IMR-90 (cell line): ENCODE measurements at places on chromosomes 7 and 10.

DNA sequence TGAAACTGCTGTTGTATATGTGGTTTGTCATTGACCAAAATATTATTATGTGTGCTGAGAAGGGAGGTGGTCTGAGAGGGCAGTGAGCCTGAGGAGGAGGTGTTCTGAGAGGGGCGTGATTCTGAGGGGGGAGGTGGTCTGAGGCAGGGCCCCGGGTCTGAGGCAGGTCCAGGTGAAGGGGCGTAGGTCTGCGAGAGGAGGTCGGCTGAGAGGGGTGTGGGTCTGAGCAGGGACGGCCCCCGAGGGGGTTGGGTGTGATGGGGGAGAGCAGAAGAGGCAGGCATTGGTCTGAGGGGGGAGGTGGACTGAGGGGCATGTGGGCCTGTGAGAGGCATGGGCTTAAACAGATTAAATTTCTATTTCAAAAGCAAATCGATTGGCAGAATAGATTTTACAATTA, 32.4 kb downstream of the AKR1C4 start:
- no peak for DNase-seq

DNA sequence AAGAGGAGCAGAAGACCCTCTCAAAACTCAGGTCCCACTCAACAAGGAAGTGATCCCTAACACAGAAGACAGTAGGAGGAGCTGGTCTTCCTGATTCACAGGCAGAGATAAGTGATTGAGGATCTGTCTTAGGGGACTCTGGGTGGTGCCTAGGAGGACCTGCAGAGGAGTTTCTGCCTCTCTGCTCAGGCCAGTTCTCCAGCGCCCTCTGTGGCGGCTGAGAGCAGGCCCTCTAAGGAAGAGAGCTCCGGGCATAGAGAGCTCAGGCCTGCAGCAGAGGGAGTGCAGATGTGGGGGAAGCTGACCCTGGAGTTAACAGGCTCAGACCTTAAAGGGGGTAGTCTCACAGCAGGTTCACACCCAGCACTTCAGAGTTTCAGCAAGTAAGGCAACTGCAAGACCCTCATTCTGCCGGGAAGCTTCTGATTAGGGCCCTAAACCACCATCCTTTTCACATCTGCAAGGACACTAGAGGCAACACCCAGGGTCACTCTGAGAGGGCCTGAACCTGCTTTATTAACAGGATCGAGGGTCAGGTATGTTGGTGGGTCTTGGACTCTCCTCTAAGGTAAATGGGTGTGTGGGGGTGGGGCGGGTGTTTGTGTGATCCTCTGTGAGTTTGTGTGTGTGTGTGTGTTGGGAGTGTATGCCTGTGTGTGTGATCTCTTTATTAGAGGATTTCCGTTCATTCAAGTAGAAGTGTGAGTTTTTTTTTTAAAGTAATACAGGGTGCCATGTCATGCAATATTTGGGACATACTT, 57.6 kb upstream of the TARP start:
- DNase-seq, result no peak

DNA sequence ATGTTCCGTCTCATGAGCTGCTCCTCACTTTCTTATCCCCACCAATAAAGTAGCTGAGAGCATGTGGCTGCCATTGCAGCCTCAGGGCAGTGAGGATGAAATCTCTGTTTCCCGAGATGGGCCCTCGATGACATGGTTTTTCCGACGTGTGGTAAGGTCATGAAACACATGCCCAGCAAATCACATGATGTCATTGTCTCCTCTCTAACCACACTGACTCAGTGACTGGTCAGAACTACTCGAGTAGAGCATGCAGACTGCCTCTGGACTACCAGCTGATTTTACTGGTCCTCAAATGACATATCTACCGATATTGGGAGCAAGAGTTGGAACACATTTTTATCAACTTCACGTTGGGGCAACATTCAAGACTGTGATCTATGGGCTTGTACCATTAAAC, 786.1 kb downstream of the CNTNAP2 start:
- DNase-seq, result no peak

GRCh38 chr7:136009488-136010079, 32.4 kb upstream of the MTPN start:
- DNase-seq, result peak; percentile 58

DNA sequence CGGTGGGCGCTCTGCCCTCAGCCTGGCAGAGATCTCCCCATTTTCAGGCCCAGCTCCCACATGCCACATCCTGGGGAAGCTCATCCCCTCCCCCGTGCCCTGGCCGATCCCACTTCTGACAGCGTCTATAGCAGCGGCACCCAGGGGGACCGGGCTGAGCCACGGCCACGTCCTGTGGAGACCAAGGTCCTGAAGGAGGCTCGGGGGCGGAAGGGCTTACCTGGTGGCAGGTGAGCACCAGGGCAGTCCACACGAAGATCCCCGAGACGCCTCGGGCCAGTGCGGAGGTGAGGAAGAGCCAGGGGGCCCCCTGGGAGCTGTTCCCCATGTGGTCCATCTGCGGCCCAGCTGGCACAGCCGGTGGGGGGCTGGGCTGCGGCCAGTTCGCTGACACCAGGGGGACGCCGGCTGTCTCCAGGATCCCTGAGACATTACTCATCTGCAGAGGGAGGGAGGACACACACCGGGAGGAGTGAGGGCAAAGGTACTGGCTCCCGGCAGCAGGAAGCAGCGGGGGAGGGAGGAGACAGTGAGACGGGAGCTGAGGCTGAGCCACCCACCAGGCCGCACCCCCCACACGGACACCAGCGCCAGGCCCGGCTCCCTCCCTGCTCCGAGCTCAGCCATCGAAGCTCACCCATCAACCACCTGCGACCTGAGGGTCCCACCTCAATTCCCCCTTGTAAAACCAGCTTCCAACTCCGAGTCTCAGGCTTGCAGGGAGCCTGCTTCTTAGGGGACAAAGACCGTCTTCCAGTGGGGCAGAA, 776 bp downstream of the TMEM184A start:
- peak; percentile 89 for DNase-seq

DNA sequence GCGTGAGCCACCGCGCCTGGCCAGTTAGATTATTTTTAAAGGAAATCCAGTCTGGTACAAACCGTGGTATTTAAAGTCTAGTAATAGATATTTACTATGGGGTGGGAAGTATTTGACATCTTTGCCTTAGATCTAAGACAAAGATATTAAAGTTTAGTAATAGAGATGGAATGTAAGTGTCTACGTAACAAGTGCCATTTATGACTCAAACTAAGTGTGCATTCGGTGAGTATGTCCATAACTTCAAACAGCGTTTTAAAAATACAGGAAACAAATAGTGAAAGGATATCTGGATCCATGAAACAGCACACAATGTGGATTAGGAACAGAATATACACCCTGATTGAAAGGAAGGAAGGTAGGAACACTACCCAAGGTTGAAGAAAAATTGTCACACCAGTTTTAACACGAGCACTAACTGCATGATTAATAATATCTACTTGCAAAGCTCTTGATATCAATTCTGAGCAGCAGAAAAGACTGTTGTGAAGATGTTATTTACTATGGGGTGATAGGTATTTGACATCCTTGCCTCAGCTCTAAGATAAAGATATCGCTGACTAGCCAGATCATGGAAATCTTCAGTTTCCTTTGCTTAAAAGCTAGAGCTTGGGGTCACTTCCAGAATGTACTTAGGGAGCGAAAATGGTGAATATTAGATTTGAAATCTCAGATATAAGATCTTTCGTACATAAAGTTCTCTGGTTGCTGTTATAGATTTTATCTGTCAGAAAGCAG, 48.7 kb downstream of the EPC1 start:
- DNase-seq, result peak; percentile 93

GRCh38 chr7:6385909-6386560, 61.7 kb downstream of the DAGLB start:
- no peak for DNase-seq

GRCh38 chr10:47063858-47064257, 152.6 kb downstream of the PTPN20 start:
- DNase-seq, result no peak

DNA sequence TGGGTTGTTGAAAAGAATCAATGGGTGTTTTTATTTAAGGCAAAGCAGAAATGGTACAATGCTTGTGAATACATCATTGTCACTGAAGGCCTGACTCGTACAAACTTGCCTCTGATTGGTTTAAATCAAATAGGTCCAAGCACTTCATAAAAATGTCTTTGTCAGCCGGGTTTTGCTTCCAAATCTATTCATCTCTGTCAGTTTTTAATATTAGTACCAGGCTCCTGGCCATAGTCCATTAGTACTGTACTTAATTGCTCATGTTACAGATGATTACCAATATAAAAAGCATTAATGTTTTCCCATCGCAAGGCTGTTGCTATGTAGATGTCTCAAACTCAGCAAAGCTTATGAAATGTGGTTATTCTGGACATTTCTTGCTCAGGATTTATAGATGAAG, 171.9 kb downstream of the ARID5B start:
- DNase-seq, result no peak

- peak; percentile 33 for DNase-seq
Observed at GRCh38 chr7:111753968-111754367, 191.7 kb upstream of the IMMP2L start.

DNA sequence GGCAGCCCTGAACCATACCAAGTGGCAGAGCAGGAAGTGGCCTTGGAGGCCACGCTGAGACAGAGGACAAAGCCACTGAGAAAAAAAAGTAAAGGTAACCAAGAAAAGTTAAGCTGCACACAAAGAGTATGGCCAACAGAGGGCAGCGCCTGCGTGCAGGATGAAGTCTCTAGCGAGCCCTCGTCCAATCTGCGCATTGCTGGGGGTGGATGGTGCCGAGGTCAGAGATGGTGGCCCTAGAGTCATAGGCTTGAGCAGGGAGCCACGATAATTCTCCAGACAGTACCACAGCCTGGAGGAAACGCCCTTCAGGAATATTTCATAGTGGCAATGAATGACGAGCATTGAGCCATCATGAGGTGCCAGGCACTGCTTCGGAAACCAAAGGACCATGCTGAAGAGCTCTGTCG, 9.7 kb downstream of the ATP6V0E2 start:
- DNase-seq, result peak; percentile 51

DNA sequence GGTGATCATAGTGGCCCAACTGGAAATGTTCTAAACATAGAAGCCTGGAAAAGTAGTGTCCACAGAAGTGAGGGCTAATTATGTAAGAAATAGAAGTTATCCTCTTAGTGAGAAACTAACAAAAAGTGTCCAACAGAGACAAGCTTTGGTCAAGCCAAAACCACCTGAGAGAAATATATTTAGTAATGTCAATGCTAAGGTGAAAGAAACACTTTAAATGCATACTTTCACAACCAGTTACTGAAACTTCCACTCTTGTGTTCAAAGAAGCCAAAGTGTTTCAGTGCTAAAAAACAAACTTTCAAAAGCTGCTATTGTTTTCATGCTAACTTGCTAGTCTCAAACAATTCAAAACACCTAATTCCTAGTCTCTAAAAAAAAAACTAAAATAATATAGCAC, 18.1 kb downstream of the RAB11FIP2 start:
- no peak for DNase-seq

- no peak for DNase-seq
Observed at GRCh38 chr7:131899271-131900030, 343.0 kb upstream of the PODXL start.

DNA sequence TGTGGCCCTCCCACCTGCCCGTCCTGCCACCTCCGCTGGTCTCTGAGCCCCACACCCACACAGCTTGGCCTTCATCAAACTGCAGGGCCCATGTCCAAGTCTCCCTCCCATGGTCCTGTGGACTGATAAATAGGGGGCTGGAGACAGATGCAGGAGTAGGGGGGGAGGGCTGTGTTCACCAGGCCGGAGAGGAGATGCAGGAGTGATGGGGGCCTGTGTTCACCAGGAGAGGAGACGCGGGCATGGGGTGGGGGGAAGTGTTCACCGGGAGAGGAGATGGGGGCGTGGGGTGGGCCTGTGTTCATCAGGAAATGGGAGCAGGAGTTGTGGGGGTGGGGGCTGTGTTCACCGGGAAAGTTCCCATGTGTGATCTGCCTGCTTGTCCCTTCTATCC, 37.0 kb downstream of the JAKMIP3 start:
- no peak for DNase-seq

DNA sequence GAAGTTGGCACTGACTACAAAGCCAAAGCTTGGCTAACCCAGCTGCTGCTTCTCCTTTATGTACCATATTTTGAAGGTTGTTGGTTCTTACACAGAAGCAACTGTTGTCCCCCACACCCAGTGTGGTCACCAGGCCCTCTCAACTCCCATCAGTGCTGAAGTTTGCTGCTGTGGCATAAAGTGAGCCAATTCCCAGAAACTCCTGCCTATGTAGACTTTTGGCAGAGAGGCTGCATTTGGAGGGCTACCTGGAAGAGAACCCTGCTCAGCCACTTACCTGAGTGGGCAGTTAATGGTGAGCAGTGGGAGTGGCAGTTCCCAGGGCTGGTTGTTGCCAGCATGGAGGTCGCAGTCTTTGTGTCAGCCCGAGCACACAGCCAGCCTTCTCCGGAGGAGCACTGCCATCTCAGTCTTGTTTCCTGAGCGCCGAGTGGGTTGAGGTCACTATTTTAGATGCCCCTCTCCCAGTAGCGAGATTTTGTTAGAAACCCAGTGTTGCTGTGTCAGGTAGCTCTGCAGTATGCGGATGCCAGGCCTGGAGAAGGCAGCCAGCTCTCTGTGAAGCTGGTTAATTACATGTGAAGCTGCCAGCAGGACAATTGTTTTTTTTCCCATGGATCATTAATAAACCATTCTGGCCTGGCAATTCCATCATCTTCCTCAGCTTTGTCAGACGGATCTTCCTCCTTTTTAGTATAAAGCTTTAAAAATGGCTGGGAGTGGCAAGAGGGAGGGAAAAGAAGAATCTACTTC, 24.5 kb downstream of the LRRC4 start:
- no peak for DNase-seq

- DNase-seq, result no peak
Observed at GRCh38 chr10:75431180-75432111, at the start of gene LRMDA. TSS of gene LRMDA (plus strand) at chr10:75431624.

DNA sequence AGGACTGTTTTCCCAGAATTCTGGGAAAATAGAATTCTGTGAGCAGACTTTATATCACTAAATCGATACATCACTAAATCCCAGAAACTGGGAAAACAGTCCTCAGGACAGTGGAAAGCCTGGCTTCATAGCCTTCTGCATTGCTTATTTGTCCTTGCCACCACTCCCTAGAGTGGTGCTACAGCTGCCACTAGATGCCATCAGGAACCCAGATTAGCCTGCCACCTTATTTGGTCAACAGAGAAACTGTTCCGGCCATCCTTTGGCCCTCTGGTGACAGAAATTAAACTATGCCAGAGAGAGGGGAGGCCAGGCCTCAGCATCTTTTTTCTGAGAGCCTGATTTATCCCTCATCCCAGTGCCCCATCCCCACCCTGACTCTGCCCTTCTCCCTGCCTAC, 19.6 kb upstream of the NFKB2 start:
- no peak for DNase-seq

DNA sequence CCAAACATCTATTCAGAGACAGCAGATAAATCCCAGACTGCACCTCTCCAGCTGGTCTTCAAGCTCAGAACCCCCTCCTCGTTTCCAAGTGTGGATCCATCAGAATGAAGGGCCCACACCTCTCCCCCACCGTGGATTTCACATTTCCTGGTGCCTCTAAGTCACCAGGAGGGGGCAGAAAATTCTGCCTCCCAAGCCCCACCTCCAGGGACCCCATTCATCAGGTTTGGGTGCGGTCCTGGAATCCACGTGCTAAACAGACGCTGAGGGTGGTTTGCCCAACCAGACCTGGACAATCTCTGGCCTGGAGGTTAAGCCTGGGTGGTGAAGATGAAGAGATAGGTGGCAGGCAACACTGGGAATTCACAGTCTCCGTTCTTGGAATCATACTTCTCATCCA, 92.4 kb downstream of the WDR11 start:
- DNase-seq, result no peak

GRCh38 chr7:157845203-157845835, 508.5 kb downstream of the DNAJB6 start:
- no peak for DNase-seq
